ENCODE measurements at places on chromosomes 6 and 20.

- DNase-seq = no peak
Observed at GRCh38 chr20:46220455-46221207, 87.7 kb downstream of the CDH22 start.

- no peak for DNase-seq
Observed at GRCh38 chr6:162541019-162541601, 186.5 kb downstream of the PRKN start.

- no peak for DNase-seq
Observed at GRCh38 chr6:1910621-1911407, 301.1 kb downstream of the FOXC1 start.

DNA sequence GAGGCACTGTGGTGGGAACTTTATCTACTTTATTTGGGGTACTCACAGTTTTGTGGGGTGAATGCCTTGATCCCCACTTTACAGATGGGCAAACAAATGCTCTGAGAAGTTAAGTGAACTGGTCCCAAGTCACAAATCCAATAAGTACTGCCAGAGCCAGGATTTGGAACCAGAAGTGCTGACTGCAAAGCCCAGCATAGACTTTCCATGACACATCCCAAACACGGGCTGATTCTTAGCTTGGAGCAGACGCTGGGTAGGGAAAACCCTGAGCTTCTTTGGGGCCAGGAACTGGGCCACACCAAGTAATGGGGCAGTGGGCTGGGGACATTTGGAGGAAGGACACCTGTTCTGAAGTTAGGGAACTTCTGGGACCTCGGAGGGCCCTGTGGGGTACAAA lies 20.3 kb downstream of the RIN2 start:
- DNase-seq = no peak

- DNase-seq = no peak
Observed at GRCh38 chr20:15039088-15039752, 701.8 kb upstream of the FLRT3 start.

GRCh38 chr20:63497138-63497945 lies 1.5 kb downstream of the EEF1A2 start:
- no peak for DNase-seq

DNA sequence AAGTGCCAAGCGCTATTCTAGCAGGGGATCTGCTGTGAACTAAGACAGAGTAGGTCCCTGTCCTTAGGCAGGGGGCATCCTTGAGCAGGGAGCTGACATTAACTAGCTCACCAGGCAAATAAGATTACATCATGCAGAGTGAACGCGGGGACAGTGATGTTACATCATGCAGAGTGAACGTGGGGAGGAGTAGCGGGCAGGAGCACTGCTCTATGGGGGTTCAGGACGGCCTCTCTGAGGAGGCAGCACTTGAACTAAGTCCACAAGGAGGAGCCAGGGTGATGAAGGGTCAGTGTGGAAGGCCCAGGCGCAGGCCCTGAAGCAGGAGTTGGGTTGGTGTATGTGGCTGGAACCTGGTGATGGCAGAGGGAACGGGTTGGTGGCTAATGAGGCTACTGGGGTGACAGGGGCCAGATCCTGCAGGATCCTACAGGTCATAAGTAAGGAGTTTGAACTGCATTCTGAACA lies 38.7 kb downstream of the KAT14 start:
- no peak for DNase-seq

DNA sequence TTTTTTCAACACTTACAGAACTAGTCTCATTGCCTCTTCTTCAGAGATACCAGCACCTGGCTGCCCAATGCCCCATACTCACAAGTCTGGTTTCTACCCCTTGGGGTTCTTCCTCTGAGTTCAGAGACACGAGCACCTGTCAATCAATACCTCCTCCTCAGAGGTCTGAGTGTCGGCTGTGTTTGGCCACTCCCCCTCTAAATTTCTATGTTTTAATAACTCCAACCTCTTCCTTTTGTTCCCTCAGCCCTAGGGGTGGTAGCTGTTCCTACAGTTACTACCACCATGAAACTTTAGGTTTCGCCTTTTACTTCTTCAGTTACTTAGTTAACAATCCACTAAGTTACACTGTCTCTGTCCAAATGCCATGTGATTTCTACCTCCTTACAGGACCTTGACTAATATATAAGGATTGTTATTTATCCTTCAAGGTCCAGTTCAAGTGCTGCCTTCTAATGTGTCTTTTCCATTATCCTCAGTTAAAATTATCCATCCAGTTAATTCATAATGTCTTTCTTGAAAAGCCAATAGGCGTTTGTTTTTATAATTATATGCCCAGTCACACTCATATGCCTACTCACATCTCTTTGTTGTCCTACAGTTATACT lies 14.6 kb upstream of the PHF20 start:
- no peak for DNase-seq

- no peak for DNase-seq
Observed at GRCh38 chr6:136012198-136012887, 160.8 kb downstream of the PDE7B start.

DNA sequence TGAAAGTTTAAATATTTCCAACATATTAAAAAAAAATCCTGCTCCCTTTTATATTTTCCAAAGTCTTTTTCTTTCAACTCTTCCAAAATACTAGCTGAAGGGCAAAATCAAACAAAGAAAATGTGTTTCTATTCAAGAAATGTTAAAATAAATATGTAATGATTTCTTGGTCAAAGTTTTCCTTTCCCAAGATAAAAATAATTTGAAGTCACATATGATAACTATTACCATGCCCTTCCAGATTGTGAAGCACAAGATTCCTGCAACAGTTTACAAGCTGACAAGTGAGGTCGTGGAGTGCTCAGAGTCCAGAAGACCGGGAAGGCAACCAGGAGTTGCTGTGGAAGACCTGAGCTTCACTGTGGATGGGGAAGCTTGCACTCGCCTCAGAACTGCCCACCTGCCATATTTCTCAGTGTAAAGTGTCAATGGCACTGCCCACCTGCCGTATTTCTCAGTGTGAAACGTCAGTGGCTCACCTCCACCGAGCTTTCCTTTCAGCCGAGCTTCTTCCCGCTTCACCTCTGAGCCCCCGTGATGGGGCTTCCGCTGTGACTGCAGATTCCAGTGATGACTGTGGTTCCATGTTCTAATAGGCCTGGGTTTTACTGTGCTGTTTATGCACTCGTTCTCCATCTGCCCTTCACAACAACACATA lies 160.5 kb downstream of the THBS2 start:
- DNase-seq = no peak

GRCh38 chr6:11770546-11771466 lies 7.8 kb downstream of the ADTRP start:
- DNase-seq = no peak

- no peak for DNase-seq
Observed at GRCh38 chr6:14320332-14320731, 202.8 kb downstream of the CD83 start.

DNA sequence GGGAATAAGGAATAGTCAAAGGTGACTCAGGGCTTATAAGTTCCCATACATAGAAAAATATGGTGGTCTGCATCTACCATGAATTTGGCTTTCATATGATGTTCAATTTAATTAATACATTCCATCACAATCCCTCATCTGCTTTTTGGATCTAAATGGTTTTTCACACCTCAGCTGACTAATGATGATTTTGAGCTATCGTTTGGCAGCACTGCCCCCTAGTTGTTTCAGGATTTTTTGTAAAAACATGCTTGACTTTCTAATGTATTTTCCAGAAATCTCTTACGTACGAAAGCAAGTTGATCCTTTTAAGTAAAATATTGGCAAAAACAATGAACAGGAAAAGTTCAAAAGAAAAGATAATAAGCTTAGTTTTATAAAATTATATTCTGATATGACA lies 408.6 kb upstream of the ADGRB3 start:
- no peak for DNase-seq

- DNase-seq = no peak
Observed at GRCh38 chr6:17483391-17484016, 90.1 kb downstream of the CAP2 start.

DNA sequence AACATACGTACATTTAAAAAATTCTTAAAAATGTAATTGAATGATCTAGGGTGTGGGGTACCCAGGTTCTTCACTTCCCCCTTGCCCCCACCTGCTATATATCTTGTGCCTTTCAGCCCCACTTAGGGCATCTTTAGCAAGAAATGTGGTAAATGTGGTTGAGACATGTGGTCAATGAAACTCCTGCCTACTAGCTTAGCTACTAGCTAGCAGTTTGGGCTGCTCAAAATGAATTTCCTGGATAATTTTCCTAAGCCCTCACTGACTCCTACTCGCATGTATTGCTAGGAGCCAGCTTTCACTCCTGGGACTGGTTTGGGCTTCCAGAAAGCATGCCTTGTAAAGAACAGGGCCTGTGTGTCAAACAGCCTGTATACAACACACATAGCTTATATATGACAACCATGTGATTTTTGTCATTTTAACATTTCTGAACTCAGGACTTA lies 257.3 kb downstream of the ATXN1 start:
- no peak for DNase-seq

DNA sequence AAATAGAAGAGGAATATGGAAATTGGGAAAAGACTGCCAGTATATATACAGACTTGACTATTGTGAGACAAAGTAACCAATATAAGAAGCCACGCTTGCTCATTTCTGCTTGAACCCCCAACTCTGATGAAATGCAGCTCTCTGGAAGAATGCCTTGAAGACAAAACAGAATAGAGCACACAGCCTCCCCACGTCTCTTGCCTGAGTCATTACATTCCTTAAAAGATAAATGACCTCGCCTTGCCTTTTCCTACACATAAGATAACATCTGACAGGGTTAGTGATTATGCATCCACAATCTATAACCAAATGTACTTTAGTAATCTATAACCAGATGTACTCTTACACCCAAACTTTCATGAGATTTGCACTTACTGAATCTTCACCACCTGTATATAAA lies 141.1 kb upstream of the EEF1E1 start:
- no peak for DNase-seq

- DNase-seq = no peak
Observed at GRCh38 chr6:105384004-105384403, 18.9 kb downstream of the PREP start.

GRCh38 chr6:30113003-30113759 lies at the start of gene TRIM31:
Gene TRIM31, minus strand, starts transcription at chr6:30113090. Its CDS starts 285 bp downstream, at chr6:30112805.
- no peak for DNase-seq

DNA sequence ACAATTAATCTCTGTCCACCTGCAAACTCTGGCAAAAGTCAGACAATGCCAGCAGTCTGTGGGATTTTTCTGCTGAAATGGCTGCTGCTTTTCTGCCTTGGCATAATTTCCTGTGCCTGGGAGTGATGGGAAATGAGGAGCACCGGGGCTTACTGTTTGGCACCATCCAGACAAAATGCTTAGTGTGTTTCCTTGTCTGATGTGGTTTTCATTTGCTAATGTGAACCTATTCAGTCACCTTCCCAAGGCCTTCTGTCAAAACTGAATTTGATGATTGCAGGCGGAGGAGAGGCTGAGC lies 56.4 kb downstream of the CDH4 start:
- DNase-seq = no peak

- no peak for DNase-seq
Observed at GRCh38 chr6:143774347-143774746, 68.8 kb upstream of the LTV1 start.

DNA sequence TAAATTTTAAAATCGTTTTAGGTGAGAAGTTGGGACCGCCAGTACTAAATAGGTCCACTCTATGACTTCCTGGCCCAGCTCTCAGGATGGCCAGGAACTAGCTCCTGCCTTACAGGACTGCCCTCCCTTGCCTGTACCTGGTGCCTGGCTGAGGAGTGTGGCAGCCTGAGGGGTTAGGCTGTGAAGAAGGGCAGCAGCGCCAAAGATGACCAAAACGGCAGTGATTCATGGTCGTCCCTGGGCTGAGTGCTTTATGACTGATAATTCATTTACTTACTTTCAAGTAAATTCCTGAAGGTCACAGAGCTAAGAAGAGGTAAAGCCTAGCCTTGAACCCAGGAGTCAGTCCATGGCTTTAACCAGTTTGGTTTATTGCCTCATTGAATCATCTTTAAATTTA lies 22.1 kb downstream of the STK35 start:
- DNase-seq = no peak

- no peak for DNase-seq
Observed at GRCh38 chr20:46931699-46932098, 37.1 kb downstream of the EYA2 start.

- no peak for DNase-seq
Observed at GRCh38 chr6:107105511-107106116, 9.7 kb downstream of the BEND3 start.

DNA sequence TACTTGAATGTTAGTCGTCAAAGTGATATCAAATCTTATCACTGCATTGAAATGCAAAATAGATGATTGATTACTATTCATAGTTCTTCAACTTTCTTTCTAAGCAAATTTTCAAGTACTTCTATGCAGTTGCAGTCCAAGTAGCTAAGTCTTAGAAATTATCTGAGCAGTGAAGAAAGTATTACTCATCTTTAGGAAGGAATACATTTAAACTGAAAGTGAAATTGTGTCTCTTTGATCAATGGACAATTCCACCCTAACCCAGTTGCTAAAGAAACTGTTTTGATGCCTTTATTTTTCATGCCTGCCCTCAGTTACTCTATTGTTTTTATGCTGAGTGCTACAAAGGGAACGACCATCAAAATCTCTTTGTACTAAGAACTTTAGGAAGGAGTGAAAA lies 337.4 kb downstream of the GRIK2 start:
- no peak for DNase-seq

- no peak for DNase-seq
Observed at GRCh38 chr6:128574402-128574801, 54.0 kb upstream of the PTPRK start.

DNA sequence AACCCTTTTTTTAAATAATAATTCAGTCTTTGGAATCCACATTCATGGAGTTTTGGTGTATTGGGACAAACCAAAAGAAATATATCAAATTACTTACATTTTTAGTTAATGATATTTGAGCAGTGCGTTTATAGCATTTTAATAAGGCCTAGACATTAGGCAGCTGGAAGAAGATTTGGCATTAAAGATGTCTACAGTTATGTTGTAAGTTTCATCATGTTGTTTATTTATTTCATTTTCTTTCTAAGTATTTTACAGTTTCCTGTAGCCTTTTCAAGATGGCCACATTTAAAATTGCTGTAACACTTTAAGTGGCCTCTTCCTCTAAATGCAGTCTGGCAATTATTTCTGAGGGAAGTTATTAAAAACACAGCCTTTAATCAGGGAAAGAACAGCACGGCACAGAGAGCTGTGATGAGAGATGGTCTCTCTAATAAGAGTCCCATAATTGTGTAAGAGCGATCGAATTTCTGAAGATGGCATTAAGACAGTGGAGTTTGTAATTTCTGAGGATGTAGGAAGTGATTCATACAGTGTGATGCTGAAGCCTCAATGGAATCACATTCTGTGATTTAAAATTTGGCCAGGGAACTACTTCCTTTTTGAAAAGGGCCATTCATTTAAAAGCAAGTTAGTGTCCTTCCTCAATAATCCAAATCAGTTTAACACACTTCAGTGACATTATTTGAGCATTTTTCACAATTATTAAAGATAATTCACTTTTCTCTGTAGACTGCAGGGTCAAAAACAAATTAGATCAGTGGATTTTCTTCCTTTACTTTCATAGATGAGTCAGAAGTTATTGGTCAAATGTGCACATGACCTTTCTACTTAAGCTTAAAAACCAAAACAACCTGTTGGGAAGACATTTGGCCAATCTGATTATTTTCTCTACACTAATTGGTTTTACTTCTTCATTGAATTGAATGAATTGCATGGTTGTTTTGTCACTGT lies 52.4 kb upstream of the EDN3 start:
- no peak for DNase-seq

Data from CD8-positive, alpha-beta memory T cell (primary cell).